ENCODE measurements at places on chromosomes 2 and 18.

GRCh38 chr18:24632158-24632988 lies 171.9 kb downstream of the HRH4 start:
- no peak for DNase-seq

DNA sequence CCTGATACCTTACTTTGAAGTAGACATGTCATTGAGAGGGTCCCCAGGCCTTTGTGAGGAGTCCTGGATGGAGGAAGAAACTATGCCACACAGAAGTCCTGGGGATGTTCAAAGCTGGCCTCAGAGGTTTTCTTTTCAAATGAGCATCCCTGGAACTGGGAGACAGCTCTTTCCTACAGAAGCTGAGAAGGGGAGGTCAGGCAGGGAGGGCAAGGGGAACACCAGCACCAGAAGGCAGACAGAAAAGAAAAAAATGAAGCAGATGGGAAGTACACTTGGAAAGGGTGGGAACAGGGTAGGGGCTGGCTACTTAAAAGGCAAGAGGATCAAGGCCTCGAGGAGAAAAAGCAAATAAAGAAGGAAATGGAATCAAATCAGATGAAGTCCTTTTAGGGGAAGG lies 120.0 kb downstream of the FMNL2 start:
- DNase-seq, result no peak

- no peak for DNase-seq
These were observed 259.5 kb downstream of the EPHA4 start for GRCh38 chr2:221312634-221313033.

- DNase-seq, result no peak
These were observed 23.4 kb upstream of the SNED1 start for GRCh38 chr2:240974771-240975572.

DNA sequence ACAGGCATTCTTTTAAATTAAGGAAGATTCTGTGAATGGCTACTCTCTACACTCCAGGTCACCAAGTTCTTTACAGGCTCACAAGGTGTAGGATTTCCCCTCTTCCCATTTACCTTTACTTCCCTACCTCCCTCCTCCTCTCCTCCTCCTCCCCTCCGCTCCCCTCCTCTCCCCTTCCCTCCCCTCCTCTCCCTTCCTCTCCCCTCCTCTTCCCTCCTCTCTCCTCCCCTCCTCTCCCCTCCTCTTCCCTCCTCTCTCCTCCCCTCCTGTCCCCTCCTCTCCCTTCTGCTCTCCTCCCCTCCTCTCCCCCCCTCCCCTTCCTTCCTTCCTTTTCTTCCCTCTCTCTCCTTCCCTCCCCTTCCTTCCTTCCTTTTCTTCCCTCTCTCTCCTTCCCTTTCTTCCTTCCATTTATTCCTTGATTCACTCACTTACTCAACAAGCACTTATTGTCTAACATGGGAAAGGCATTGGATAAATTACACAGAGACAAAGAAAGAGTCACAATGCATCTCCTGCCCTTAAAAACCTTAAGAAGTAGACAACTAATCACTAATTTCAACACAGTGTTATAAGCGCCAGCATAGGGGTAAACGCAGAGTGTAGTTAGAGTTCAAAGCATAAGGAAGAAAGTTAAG lies 152.3 kb downstream of the CCDC178 start:
- no peak for DNase-seq

DNA sequence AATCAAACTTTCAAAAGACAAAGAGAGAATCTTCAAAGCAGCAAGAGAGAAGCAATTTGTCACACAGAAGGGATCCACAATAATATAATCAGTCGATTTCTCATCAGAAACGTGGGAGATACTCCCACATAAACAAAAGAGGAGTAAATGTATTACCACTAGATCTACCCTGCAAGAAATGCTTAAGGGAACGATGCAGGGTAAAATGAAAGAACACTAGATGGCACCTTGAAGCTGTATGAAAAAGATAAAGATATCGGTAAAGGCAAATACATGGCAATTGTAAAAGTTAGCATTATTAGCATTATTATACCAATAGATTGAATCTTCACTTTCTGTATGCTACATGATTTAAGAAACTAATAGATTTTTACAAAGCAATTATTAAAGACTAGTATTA lies 677.0 kb downstream of the SUCLG1 start:
- DNase-seq, result no peak

- DNase-seq, result no peak
These were observed 1.0 kb downstream of the PLEK start for GRCh38 chr2:68366083-68366560.

DNA sequence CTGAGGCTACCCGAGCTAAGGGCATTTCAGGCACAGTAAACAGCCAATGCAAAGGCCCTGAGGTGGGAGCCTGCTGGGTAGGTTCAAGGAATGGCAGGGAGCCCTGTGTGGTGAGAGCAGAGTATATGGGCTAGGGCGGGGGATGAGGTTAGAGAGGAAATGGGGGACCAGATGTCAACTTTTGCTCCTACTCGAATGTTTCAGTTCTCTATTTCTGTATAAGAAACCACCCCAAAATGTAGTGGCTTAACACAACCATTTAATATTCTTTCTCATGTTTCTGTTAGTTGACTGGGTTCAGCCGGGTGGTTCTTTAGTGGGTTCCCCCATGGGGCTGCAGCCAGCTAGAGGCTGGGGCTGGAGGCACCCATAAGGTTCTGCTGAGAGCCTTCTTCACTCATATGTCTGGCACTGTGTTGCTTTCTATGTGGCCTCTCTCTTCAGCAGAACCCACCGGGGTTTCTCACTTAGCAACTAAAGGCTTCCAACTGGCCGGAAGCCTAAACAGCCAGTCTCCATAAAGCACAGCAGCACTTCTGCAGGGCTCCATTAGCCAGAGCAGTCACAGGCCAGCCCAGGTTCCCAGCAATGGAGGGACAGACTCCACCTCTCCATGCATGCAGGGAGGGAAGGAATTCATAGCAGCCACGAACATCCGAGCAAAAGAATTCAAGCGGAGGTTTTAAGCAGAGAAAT lies 5.6 kb upstream of the ATOH8 start:
- DNase-seq, result no peak

DNA sequence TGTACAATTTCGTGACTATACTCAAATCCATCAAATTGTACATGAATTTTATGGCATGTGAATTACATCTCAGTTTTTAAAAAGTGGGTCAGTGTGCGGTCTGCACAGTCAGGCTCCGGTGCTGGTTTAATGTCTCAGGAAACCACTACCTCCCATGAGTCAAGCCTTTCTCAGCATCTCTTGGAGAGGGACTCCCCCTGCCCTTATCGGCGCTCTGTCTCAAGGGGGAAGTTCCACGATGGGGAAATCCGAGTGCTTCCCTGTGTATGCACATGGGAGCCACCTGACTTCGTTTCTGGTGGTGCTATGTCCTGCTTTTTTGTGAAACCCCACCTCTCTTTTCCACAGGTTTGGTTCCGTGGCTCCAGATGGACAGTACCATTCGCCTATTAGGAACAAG lies 72.5 kb downstream of the ACOXL start:
- DNase-seq, result no peak

GRCh38 chr2:240501531-240501991 lies 56.2 kb downstream of the ANKMY1 start:
- no peak for DNase-seq

- DNase-seq, result no peak
These were observed 597.3 kb downstream of the ERBB4 start for GRCh38 chr2:211941216-211941747.

DNA sequence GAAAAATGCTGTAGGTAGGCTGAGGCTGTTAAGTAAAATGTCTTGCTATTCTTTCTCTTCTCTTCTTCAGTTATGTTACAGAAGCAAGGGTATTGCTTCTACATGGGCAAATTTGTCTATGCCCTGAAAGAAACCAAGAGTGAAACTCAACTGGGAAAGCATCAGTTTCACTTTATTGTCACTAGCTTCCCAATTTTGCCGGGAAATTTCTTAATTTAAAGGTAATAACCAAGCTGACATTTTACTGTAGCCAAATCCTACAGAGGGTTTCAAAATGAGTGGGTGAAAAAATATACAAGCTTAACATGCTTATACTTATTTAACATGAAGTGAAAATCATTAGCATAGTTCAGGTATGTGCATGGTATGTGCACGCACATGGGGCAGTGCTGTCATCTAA lies 3.2 kb downstream of the TANK start:
- no peak for DNase-seq

GRCh38 chr2:121303531-121304263 lies 18.7 kb upstream of the TFCP2L1 start:
- no peak for DNase-seq

DNA sequence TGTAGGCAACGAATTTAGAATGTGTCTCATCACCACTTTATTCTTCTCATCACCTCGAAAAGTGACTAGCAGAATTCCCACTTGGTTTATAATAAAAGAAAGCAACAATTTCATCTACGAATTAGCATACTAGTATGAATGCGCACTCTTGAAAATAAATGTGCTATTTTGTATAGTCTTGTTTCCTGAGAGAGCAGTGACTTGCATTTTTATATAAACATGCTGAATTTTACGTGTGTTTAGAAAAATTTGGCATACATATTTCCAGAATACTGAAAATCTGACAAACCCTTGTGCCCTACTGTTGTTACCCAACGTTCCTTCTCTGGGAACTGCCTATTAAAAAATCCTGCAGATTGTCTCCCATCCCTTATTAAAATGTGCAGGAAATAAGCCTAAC lies 786.8 kb downstream of the TSN start:
- DNase-seq, result no peak

DNA sequence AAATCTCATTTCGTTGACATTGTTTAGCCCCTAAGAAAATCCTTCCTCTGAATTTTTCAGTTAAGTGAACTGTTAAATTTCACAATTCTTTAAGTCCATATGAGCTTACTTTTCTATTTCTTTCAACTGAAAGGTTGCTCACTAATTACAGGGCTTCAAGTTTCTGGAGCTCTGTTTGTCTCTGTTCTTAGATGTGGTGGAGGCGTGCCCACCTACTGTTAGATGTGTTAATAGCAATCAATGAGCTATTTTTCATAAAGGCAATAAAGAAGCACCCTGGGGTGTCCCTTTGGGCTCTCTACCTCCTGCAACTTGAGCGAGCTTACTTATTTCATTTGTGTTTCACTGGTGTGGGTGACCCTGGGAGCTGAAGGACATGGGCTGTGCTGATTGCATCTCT lies 25.0 kb downstream of the CREG2 start:
- DNase-seq, result no peak

GRCh38 chr18:22983175-22983574 lies 50.0 kb downstream of the RBBP8 start:
- DNase-seq, result no peak

DNA sequence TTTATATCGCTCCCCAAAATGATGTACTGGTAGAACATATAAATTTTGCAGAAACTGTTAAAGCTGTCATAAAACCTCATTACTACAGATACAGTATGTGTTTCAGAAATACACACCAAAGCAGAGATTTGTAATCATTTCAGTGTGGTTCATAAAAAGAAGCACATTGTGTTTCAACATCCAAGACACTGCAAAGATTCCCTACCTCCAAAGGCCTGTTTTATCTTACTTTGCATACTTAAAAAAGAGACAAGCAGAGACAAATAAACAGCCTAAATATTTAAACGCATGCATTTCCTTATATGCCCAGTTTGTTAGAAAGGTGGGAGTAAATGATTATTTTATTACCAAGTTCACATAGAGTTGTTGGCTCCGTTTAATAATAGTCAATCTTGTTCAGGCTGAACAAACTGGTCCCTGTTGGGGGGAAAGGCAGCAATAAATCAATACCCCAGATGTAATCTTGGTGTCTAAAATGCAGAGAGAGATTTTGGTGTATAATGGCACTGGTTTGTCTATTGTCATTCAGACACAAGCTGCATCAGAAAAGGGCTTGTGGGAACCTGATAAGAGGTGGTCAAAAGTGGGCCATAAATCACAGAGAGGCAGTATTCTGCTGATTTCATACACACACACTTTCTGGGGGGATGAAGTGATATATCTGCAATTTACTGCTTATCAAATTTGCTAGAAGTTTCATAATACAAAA lies 321.4 kb upstream of the ETAA1 start:
- no peak for DNase-seq

DNA sequence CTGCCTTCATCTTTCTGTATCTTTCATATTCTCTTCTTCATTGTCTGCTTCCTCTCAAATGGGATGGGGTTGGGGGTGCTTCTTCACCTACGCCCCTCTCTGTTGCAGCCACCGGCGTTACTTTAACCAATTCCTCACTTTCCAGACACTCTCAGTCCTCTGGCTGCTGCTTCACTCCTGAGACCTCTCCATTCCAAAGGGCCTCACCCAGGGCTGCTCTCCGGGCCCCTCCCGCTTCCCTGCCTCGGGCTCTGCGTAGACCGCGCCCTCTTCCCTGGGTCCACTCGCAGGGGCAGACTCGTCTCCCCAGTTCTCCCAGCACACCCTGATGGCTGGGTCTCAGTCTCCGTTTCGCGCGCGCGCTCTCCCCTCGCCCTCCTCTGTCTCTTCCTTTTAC lies 926 bp downstream of the SERPINB8 start:
- DNase-seq, result peak; percentile 64

GRCh38 chr2:54065411-54065810 lies 50.0 kb upstream of the ACYP2 start:
- DNase-seq, result no peak

DNA sequence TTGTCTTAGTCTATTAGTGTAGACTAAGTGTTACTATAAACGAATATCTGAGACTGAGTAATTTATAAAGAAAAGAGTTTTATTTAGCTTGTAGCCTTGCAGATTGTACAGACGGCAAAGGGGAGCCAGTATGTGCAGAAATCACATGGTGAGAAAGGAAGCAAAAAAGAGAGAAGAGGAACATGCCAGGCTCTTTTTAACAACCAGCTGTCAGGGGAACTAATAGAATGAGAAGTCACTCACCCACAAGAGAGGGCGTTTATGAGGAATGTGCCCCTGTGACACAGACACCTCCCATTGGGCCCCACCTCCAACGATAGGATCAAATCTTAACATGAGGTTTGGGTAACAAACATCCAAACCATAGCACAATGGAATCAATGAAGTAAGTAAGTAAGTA lies 20.6 kb upstream of the ZNF804A start:
- no peak for DNase-seq

DNA sequence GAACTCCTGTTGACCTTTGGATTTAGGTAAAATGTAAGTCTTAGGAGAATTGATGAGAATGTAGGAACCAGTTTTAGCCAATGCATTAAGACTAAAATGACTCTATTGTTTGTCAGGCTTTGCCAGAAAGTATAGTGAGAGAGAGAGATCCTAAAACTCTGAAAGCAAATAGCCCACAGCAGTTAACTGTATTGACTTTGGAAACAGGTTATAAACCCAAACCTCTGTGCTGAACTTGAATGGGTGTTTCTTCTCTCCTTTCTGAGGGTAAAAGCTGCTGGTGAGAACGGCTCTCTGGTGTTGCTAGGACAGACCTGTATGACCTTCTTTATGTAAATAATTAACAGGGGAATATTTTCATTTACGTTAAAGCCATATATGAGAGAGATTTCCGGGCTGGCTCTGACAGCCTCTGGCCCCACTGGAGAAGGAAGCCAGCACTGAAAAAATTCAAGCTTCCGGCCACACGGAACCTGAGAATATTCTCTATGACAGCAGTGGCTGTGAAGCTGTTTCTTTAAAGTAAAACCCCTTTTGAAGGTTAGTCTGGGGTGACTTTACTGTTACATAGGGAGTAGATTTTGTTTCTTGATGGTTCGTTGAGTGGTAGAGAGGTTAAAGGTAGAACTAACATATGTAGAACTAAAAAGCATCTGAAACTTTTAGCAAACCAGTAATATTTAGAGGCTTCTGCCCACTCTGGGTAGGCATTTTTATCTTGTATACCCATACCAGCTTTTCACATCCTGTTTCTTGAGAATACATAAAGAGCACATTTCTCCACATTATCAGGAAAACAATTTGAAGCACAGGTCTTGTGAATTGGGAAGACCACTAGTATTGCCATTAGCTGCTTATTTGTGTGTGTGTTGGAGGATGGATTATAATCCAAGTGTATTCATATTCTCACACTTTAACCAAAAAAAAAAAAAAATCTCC lies 123.8 kb downstream of the SPTBN1 start:
- DNase-seq, result no peak

Measured in mesothelial cell of epicardium (in vitro differentiated cells).